ENCODE measurements at places on chromosomes 2 and 18.

DNA sequence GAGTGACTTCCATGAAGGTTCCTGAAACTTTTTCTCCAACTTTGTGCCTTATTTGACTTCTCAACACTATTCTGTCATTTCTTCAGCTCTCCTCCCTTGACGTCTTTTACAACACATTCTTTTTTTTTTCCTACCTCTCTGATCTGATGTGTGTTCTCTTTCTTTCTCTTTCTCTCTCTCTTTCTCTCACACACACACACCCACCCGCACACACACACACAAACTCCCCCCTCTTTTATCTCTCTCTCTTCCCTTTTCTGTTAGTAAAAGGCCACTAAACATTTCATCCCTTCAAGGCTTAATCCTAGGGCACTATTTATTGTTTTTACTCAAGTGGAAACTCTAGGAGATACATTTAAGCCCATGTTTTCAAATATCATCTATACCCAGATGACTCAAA is 107.8 kb upstream of the CNTNAP5 start:
- no peak for DNase-seq

DNA sequence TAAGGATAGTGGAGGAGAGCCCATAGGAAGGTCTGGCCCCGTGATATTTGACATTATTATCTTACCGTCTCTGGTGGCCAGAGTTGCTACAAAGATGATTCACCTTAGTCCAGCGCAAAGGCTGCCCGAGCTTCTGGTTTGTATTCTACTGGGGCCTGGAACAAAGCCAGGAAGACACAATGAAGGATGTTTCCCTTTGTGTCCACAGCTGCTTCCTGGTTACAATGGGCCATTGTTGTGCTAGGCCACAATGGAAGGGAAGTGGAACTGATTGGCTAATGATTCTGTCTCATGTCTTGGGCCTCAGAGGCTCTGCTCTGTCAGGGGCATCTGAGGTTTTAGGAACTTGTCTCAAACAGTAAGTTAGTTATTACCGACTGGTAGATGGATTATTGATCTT is 132.2 kb downstream of the TDRD15 start:
- no peak for DNase-seq

DNA sequence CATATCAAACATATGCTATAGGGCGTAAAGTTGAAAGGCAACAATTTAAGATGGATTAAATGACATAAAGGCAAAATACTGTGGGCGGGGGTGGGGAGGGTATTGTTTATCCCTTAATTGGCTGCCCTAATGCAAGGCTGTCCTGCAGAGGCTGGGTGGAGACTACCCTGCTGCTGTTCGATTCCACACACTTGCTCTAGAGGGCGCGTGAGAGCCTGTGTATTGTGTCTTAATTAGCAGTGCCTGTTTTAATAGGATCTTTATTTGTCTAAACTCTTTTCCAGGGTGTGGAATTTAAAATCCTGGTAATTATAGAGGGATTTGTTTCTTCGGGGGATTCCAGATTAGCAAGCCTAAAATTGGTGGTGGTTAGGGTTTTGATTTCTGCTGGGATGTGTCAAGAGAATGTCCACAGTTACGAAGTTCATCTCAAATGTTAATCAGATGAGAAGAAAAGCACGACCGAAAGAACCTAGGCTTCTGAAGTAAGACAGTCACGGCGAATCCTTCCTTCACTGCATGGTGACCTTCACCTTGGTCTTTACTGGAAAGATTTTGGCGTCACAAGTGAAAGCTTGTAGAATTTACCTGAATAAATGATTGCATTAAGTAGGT is 103.5 kb upstream of the MAP3K20 start:
- peak; percentile 35 for DNase-seq

- DNase-seq, result no peak
Observed at GRCh38 chr2:79638954-79639353, 126.1 kb downstream of the CTNNA2 start.

- DNase-seq, result peak; percentile 18
Observed at GRCh38 chr2:6864923-6865345, 773 bp downstream of the CMPK2 start.

- no peak for DNase-seq
Observed at GRCh38 chr2:98027538-98027937, 31.8 kb upstream of the TMEM131 start.

DNA sequence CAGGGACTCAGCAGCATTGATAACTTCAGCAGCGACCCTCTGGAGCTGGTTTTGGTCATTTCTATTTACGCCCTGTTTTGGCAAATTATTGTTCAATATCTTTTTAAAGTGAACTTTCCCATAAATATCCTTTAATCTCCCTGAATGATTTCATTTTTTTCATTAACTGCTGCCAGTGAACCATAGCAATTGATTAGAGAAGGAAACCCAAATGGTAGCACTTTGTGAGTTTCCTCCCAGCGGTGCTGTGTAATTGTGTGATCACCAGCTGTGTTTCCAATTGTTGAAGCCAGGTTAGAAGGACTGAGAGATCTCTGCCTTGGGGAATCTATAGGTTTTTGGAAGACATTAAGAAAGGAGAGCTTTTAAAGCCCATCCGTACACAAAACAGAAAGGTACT is 16.3 kb downstream of the MAP3K20 start:
- DNase-seq, result no peak

GRCh38 chr2:98492441-98492840 is 47.8 kb downstream of the INPP4A start:
- no peak for DNase-seq

- DNase-seq, result no peak
Observed at GRCh38 chr2:67574230-67574629, 177.1 kb downstream of the ETAA1 start.

DNA sequence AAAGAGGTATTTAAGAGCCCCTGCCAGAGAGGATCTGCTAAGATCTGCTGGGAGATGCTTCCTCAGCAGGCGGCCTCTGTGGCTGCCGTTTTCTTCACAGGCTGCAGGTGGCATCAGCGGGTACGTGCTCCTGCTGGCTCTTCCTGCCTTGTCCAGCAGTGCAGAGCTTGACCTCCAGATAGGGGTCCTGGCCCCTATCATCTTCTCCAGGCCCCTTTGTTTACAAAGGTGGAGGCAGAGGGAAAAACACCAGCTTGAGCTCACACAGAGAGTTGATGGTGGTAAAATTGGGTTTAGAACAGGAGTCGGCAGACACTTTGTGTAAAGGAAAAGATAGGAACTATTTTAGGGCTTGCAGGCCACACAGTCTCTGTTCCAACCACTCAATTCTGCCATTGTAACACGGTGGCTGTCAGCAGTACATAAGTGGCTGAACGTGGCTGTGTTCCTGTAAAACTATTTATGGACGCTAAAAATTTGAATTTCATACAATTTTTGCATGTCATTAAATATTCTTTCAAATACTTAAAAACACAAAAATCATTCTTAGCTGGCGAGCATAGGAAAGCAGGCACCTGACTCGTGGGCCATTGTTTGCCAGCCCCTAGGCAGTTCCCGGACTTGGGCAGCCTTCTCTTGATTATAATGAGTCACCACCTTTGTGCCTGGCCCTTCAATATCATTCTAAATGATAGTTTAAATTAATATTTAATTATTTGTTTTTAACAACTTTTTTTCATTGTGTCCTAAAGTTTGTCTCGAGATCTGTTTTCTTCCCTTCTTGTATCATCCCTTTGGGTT is 98.2 kb upstream of the B3GNT7 start:
- peak; percentile 13 for DNase-seq

DNA sequence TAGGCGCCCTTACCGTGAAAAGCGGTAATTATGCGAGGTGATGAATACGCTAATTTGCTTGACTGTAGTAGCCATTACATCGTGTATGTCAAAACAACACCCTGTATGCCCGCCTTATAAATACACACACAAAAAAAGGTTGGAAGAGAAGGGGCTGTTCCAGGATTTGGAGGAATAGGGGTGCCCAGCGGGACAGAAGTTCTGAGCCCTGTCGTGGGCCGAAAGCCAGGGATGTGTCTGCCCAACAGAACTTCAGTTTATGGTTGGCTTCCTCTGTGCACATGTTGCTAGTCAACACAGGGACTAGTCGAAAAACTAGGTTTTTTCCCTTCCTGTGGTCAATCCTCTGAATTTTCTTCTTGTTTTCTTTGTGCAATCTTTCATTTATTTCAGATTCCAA is 182.5 kb downstream of the ACKR3 start:
- no peak for DNase-seq

- no peak for DNase-seq
Observed at GRCh38 chr2:217099561-217099960, 239.7 kb upstream of the TNP1 start.

DNA sequence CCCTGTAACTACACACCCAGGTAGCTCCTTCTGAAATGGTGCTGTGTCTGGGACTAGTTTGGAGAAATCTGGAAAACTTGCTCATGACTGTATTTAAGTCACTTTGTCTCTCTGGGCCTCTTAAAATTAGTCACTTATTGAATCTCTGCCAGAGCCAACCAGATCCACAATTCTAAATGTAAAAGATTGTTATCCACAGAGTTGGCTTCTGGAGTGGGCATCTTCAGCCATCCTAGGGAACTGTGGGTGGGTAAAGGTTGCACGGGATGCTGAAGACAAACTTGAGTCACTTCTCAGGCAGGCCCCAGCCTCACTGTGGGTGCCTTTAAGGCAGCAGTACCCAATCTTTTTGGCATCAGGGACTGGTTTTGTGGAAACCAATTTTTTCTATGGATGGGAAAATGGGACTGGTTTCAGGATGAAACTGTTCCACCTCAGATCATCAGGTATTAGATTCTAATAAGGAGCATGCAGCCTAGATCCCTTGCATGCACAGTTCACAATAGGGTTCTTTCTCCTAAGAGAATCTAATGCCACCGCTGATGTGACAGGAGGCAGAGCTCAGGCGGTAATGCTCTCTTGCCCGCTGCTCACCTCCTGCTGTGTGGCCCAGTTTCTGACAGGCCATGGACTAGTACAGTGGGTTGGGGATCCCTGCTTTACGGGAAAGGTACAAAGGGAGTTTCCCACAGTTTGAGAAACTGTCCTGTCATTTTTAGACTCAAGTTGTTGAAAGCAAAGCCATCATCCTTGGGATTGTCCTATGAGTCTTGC is 98.3 kb upstream of the SPRED2 start:
- DNase-seq, result no peak

DNA sequence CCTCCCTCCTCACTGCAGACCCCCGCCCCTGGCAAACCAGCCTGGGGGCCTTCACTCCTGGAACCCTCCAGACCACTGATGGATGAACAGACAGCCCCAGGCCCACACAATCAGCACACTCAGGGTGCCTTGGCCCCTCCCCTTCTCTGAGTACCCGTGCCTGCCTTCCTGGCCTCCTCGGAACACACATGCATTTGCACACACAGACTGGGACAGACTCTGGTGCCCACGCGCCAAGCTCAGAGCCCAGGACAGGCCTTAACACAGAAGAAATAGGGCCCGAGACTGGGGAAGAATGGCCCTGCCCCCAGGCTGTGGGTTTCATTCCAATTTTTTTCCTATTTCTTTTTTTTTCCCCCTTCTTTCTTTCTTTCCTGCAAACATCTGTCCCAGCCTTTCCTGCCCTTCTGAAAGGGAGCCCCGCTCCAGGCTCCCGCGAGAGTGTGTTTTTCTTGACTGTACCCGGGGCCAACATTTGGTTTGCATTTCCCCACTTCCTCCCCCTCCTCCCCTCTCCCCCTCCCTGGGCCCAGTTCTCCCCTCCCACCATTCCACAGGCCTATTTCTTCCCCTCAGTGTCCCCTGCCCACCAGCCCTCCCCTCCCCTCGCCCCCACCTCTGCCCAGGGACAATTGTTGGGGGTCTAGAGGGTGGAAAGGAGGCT is 618 bp upstream of the TNS1 start:
- no peak for DNase-seq

- DNase-seq, result no peak
Observed at GRCh38 chr2:216110620-216111019, 1.5 kb downstream of the XRCC5 start.

DNA sequence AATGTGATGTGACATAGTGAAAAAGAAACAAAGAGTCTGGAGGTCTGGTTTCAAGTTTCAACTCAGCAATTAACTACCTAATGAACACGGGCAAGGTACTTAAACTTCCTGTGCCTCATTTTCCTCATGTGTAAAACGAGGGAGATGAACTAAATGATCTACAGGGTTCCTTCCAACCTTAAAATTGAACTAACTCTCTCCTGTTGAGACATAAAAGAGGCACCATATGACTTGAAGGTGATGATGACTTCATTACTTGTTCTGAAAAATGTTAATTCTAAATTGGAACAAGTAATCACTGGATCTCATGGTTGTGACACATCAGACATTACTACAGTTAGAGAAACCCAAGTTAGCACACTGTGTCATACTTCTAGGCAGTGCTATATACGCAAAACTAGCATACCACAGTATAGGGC is 8.9 kb upstream of the REL start:
- DNase-seq, result no peak

DNA sequence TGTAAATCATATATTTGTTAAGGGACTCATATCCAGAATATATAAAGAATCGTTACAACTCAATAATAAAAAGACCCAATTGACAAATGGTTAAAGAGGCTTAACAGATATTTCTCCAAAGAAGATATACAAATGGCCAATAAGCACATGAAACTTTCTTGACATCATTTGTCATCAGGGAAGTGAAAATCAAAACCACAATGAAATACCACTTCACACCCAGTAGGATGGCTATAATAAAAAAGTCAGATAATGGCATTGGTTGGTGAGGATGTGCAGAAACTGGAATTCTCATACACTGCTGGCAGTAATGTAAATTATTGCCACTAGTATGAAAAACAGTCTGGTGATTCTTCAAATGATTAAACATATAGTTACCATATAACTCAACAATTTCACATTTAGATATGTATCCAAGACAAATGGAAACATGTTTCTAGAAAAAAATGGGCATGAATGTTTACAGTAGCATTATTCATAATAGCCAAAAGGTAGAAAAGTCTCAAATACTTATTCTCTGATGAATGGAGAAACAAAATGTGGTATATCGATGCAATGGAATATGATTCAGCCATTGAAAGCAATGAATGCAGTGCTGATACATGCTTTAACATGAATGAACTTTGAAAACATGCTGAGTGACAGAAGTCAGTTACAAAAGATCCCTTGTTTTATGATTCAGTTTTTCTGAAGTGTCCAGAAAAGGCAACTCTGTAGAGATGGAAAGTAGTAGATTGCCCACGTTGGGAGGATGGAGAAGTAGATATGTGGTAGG is 304.6 kb upstream of the ZEB2 start:
- DNase-seq, result no peak

DNA sequence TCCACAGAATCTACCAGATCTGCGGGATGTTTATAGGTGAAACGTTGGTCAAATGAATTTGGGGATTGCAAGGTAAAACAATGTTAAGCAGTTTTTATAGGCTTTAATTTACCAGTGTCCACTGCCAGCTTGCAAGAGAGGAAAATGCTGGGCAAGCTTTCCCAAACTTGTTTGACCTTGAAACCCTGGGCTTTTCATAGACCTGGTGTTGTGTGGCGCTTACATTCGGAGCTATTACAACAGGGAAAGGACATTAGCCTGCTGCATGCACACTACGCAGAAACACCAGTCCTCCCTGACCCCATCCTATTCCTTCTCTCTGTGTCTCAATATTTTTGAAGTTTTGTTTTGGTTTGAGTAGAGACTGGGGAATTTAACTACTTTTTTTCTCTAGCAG is 59.6 kb upstream of the AGPS start:
- no peak for DNase-seq

DNA sequence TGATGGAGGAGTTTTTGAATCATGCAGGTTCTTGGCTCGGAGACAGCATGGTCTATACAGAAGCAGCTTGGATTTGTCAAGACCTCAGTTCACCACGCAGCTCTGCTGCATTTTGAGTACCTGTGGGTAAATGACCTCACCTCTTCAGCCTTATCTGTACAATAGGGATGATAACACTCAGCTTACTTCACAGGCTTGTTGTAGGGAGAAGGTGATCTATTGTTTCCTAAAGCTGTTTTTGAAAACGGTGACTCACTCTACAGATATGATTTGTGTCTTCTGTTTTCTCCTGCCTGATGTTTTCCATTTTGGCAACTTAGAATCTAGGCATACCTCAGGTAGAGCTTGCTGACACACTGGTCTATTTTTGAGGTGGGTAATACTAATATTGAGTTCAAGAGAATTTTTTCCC is 80.3 kb downstream of the FMNL2 start:
- no peak for DNase-seq

Measured in CD4-positive, alpha-beta T cell treated with Interleukin-2 at 100 ng/mL for 4 hours (primary cell).